ENCODE measurements at places on chromosomes 6 and 20.

DNA sequence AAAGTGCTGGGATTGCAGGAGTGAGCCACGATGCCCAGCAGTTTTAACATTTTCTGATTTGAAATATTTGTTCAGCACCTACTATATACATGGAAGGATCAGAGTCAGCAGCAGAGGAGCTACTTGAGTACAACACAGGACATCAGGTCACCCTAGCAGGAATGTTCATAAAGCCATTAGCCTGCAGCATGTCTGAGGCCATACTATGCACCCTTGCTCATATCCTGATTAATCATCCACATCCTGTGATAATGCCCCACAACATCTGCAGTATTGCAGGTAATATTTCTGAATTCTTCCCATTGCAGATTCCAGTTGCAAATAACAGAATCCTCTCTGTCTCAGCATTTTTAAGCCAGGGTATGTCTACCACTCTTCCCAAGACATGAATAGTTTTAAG lies 171.0 kb upstream of the PRND start:
- DNase-seq = no peak

- no peak for DNase-seq
Observed at GRCh38 chr6:10424040-10424439, 9.2 kb upstream of the TFAP2A start.

- DNase-seq = no peak
Observed at GRCh38 chr6:42860481-42860880, 18.9 kb upstream of the RPL7L1 start.

DNA sequence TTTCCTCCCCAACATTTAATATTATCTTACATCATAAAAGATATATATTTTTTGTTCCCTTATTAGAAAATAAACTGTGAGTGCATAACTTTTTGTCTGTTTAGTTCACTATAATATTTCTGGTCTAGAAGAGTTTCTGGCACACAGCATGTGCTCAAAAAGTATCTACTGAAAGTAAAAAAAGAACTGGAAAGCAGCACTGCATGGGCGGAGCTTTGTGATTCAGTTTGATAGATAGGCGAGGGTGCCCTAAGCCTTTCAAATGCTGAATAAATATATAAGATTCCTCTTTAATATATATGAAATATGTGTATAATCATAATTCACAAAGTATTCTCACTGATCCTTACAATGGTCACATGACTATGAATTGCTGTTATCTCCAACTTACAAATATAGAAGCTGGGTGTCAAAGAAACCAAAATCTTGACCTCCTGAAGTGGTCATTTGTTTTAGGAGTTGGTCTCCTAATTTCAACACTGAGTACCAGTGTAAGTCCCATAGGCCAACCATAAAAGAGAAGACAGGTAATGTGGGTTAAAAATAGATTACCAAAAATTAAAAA lies 50.8 kb downstream of the OR2B2 start:
- no peak for DNase-seq

GRCh38 chr6:145547594-145548335 lies 187.6 kb downstream of the EPM2A start:
- no peak for DNase-seq

- no peak for DNase-seq
Observed at GRCh38 chr20:1685304-1686052, 27.9 kb upstream of the SIRPG start.

GRCh38 chr20:40659567-40659966 lies 29.5 kb downstream of the MAFB start:
- no peak for DNase-seq

GRCh38 chr6:14743474-14744211 lies 502.2 kb upstream of the JARID2 start:
- DNase-seq = no peak

DNA sequence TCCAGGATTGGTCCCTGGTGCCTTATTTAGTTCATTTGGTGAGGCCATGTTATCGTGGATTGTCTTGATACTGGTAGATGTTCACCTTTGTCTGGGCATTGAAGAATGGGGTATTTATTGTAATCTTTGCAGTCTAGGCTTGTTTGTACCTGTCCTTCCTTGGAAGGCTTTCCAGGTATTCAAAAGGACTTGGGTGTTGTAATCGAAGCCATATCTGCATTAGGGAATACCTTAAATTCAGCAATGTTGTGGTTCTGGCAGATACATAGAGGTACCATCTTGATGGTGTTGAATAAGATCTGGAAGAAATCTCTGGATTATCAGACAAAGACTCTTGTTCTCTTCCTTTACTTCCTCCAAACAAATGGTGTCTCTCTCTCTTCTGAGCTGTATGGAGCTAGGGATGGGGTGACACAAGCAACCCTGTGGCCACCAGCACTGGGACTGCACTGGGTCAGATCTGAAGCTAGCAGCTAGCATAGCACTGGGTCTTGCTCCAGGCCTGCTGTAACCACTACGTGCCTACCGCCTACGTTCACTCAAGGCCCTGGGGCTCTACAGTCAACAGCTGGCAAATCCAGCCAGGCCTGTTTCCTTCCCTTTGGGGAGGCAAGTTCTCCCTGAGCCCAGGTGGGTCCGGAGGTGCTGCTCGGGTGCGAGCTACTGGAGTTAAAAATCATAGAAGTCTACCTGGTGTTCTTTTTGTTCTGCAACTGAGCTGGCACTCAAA lies 261.1 kb upstream of the CITED2 start:
- DNase-seq = no peak

DNA sequence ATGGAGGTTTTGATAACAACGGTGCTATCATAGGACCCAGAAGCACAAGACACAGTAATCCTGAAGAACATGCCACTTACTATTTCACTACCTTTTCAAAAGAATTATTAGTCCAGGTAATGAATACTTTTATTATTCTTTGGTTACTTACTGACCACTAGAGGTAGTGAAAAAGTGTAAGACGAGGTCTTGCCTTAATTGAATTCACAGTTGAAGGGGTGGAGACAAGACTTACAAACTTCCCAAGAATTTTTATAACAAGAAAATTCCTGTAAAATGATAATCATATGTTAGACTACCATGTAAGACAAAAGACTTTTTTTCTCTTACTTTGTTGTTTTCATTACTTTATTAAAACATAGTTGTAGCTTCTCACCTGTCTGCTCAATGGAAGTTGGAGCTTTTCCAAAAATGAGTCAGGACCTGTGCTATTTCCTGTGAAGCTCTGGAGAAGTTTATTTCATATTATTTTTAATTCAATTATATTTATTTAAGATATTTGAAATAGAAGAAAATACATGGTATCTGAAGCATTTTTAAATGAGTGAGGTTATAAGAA lies 52.4 kb downstream of the DOP1A start:
- no peak for DNase-seq

DNA sequence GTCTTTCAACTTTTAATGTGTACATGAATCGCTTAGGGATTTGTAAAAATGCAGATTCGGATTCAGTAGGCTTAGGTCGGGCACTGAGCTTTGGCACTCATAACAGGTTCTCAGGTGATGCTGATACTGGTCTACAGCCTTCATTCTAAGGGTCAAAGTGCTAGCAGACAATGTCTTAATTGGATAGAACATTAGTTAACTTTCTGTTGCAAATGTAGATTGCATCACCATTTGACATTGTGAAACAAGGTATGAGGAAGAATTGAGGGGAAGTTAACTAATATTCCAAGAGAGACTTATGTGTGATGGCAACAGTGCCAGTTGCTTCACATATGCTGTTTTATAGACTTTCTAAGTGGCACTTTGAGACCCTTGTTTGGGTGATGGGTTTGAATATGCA lies 86.9 kb downstream of the MLIP start:
- DNase-seq = no peak

- DNase-seq = no peak
Observed at GRCh38 chr6:48552905-48553304, 441.9 kb upstream of the PTCHD4 start.

DNA sequence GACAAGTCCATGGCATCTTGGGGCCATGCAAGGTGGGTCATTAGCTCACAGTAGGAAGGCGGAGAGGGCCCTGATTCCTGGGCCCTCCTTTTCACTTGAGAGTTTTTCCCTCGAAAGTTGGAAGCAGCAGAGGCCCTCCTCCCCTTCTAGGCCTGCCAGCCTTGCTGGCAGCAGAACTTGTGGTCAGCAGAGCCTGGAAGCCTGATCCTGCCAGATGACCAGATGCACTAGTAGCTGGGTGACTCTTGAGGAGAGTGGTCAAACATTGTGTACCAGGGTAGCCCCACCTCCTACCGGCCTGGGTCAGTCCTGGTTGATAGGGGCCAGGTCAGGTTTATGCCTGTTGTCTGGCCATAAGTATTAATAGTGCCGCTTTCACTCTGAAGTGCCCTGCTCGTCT lies 3.8 kb upstream of the HMGA1 start:
- DNase-seq = no peak

All from NCI-H1436 treated with DMSO at 0.1 percent for 48 hours (cell line).